ENCODE measurements at places on chromosomes 6 and 20.

GRCh38 chr20:56766528-56766927, 137.4 kb downstream of the TFAP2C start:
- DNase-seq = no peak

- no peak for DNase-seq
These were observed 132.6 kb upstream of the BTN3A2 start for GRCh38 chr6:26232306-26232939.

DNA sequence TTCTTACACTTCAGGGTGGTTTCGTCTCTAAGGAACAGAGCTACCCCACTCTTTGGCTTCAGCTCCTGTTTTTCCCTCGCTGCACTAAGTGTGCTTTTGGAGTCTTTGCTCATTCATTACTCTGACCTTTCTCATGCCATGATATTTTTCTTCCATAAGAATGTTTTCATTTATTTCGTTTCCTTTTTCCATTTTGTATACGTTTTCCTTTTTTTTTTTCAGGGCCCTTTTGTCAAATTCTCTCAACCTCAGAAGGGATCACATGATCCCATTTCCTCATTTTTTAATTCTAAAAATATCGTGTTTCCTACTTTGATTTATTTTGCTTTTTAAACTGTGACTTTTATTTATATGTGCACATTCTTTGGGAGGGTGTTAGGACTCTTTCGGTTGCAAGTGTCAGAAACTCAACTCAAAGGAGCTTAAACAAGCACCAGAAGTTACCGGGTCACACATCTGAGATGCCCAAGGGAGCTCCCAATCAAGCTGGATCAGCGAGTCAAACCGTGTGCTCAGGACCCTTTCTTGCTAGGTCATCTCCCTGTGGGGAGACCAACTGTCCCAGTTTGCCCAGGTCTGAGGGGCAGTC, 40.6 kb downstream of the GCNT2 start:
- DNase-seq = no peak

GRCh38 chr6:143774347-143774746, 68.8 kb upstream of the LTV1 start:
- DNase-seq = no peak

GRCh38 chr6:100488244-100488643, 23.5 kb upstream of the SIM1 start:
- no peak for DNase-seq

GRCh38 chr6:26045928-26046368, 41.3 kb upstream of the HFE start:
- DNase-seq = no peak

DNA sequence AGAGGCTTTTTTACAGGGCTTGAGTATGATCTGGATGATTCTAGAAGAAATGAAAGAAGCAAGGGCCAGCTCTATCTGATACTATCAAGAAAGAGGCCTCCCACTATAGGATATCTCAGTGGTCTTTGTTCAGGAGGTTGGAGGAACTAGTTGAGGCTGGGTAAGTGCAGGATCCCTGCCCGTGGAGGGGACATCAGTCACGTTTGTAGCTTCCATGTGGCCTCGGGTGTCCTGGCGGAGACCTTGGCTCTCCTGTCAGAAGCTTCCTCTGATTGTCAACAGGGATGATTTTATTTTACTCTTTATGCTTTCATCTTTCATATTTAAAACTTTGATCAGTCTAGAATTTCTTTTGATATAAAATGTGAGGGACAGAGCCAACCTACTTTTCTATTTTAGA, 86.6 kb downstream of the PHACTR3 start:
- DNase-seq = no peak

- no peak for DNase-seq
These were observed 81.0 kb upstream of the SNX9 start for GRCh38 chr6:157741948-157742556.

- DNase-seq = no peak
These were observed 108.5 kb downstream of the MANEA start for GRCh38 chr6:95685822-95686221.

DNA sequence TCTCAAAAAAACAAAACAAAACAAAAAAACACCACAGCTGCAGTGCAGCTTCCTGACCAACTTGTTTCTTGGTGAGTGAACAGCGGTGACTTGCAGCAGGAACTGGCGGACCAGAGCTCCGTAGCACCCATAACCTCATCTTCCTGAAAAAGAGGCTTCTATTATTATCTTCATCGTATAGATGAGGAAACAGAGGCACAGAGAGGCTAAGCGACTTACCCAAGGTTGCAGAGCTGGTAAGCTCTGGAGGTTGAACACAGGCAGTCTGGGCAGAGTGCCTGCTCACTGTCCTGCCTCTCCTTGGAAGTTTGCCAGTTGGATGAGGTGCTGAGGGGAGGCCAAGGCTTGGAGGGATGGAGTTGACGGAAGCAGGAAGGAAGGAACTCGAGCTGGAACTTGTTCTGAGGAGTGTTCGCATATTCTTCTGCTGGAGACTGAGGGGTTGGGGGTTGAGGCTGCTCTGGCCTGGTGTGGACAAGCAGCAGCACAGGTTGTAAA, 47.9 kb upstream of the CCDC167 start:
- DNase-seq = no peak

GRCh38 chr20:45857882-45858216, 435 bp downstream of the ZSWIM3 start:
- DNase-seq = peak; percentile 32

- DNase-seq = no peak
These were observed 131.5 kb upstream of the F13A1 start for GRCh38 chr6:6452002-6452401.

DNA sequence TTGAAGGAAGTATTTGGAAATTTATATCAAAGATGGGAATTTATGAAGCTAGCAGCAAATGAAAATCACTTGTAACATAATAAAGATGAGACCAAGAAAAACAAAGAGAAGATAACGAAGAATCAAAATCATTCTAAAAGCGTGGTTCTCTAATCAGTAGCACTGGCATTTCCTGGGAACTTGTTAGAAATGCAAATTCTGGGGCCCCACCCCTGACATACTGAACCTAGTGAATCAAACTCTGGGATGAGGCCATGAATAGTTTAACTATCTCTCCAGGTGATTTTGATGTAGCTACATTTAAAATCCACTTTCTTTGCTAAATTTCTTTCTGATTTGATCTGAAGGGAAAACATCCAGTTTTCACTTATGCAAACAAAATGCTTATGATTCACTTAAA, 1075.6 kb downstream of the HACE1 start:
- DNase-seq = no peak

DNA sequence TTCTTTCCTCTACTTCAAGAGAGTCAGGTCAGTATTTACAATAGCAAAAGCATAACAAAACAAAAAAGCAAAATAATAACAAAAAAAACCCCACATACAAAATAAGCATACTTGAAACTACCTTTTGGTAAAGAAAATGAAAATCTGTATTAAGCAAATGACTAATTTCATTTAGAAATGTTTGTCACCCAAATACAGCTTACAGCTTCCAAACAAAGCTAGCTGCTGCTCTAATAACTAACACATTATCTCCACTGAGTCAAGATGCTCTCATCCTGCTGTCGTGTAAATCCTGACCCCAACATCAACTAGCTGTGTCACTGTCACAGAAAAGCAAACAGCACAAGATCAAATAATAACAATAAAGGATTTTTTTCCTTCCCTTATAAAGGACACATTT, 21.7 kb downstream of the MAP7 start:
- no peak for DNase-seq

DNA sequence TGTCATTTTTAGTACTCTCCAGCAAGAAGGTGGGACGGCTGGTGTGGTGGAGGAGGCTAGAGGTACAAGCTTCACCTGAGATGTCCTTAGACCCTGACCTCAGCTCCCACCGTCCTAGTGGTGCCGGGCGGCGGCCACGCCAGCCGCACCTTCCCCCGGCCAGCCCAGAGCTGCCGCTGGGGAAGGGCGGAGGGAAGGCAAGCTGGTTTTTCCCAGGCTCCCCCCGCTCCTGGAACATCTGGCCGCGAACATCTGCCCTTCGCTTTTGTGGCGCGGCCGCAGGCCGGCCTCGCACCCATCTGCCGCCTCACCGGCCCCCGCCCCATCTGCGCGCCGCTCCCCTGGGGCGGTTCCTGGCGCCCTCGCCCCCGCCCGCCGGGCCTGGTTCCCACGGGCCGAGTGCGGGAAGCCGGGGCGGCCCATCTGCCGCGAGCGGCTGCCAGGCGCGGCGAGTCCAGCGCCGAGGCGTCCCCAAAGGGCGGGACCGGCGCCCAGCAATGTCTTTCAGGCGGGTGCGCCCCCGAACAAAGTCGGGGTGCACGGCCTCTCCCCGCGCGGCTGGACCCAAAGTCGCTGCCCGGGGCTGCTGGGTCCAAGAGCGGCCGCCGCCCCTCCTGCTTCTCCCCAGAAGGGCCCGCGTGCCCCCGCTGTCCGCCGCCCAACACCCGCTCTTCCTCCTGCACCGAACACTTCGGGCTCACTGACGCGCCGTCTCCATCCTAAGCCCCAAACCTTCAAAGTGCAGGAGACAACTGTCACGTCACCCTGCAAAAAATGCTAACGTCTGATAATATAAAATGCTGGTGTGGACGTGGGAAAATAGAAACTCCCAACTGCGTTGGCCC, 17.3 kb upstream of the ID1 start:
- no peak for DNase-seq

DNA sequence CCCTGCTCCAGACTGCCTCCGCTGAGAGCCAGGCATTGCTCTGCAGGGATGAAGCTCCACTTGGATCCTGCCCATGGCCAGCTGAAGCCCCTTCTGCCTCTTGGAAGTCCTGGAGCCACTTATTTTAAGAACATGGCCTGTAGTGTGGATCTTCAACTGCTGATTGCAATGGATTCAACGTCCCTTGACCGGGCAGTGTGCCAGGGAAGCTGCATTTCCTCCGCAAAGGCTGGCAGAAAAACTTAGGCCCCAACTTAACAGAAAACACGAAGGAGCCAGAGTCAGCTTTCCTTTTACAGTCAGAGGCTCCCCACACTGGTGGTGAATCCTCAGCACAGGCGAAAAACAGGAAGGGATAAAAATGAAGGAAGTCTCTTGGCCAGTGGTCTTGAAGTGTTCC, 26.3 kb upstream of the FOXQ1 start:
- DNase-seq = no peak

GRCh38 chr6:118992186-118992795, 57.3 kb upstream of the MCM9 start:
- DNase-seq = no peak

- DNase-seq = no peak
These were observed 108.1 kb downstream of the TMEM200A start for GRCh38 chr6:130473886-130474285.

DNA sequence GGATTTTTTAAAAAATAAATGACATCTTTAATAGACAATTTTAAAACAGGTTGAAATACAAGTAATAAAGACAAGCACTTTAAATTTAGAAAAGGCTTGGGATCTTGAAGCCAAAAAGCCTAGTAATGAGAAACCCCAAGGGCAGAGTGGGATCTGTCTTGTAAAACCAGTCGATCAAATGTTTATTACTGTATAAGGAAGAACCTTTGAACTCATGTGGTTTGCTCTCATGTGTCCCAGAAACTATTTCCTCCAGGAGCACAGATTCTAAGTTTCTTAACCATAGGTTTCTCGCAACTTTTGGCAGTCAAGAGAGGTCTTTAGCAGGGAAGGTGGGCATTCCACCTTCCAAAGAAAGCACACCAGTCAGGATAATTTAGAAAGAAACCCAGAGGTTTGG, 541.7 kb upstream of the BTBD3 start:
- no peak for DNase-seq

- no peak for DNase-seq
These were observed 911.6 kb downstream of the TFAP2A start for GRCh38 chr6:9503111-9503761.

- DNase-seq = no peak
These were observed 99.1 kb downstream of the HIVEP2 start for GRCh38 chr6:142845624-142846458.

GRCh38 chr6:75266716-75267291, 17.8 kb downstream of the TMEM30A start:
- peak; percentile 25 for DNase-seq

DNA sequence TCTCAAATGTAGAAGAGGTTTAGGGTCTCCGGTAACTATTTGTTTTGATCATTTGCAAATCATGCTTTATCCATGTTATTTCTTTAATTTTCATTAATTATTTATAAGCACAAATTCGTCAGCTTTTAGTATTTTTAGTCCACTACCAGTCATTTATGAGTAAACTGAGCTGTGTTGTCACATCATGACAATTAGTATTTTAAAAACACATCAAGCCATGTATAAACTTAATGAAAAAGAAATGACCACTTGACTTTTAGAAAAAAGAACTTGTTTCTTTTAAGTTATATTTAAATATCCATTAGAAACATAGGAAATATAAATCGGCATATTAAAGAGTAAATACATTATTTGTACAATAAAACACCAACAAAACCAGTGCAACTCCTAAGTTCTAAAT, 2.8 kb downstream of the NKX2-4 start:
- DNase-seq = no peak

DNA sequence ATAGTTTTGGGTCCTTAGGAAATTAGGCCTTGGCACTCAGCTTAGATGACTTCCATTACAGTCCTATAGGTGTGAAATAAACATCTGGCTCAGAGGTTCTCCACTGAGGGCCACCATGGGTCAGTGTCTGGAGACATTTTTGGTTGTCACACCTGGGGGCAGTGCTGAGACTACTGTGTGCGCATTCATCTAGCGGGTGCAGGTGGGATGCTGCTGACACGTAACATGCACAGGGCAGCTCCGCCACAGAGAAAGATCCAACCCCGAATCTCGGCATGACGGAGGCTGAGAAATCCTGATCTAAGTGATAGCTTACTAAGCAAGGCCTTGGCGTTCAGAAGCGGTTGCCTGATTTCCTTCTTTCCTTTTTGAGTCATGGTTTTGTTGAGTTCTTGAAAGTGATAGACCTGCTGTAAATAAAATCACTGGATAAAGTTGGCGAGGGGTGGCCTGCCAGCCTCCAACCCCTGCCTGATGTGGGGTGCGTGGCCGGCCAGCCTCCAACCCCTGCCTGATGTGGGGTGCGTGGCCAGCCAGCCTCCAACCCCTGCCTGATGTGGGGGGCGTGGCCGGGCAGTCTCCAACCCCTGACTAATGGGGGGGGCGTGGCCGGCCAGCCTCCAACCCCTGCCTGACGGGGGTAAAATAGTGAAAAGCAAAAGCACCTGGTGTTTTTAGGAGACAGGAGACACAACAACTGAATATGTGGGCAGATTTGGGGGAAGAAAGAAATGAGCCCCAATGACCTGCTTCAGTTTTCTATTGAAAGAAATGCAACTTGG, 158.1 kb downstream of the CDH26 start:
- no peak for DNase-seq

DNA sequence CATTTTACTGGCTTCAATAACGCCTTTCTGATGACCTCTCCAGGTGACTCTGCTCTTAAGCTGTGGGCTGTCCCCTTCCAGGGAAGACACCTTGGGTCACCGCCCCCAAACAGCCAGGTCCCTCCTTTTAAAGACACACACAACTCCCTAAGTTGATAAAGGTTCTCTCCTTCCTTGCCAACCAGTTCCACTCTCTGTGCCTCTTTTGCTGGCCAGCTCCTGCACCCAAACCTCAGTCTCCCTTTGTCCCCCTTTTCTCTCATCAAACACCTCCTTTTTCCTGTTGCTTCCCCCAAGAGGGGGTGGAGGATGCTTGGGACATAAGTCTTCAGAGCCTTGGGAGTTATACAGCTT, 1.0 kb downstream of the NCOA6 start:
- peak; percentile 70 for DNase-seq

- DNase-seq = no peak
These were observed 1.2 kb downstream of the TGIF2 start for GRCh38 chr20:36574366-36575135.

- no peak for DNase-seq
These were observed 1205.5 kb upstream of the CITED2 start for GRCh38 chr6:140579918-140580317.
